ENCODE measurements at places on chromosomes 5 and 9. TPM values are rescaled to one million over a fixed set of nuclear protein-coding genes. Genes with fewer than 3 reads are reported as not detected.

The CMYA5 gene
- total RNA-seq: 1,210 TPM

DNA sequence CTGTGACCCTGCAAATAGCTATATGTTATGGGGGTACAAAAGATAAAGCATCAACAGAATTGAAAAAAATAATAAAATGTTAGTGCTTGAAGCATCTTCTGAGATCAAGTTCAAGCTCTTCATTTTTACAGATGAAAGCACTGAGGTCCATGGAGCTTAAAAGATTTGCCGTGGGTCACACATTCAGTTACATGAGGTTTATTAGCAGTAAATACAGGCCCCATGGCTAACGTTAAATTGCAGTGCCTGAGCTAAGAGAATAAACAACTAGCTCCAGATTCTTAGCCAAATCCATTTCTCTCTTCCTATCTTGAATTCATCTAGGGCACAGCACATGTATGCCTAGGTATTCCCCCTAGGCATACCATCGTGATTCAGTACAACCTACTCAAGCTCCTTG, 2052.7 kb upstream of the C9orf72 start:
- DNase-seq: no peak

DNA sequence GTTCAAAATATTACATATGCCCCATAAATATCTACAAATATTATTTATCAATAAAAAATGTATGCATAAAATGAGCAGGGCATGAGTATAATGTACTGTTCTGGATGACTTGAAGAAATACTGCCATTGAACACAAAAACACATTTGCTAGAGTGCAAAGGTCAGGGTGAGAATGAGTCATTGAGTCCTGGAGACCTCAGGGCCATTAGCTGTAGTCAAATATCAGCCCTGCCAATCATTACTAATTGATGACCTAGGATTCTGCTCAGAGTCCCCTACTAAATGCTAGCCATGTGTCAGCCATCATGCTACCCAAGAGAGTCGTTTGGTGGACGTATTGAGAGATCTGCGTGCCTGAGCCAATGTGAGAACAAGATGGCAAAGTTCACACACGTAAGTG, 80.3 kb upstream of the FAM169A start:
- DNase-seq: no peak

DNA sequence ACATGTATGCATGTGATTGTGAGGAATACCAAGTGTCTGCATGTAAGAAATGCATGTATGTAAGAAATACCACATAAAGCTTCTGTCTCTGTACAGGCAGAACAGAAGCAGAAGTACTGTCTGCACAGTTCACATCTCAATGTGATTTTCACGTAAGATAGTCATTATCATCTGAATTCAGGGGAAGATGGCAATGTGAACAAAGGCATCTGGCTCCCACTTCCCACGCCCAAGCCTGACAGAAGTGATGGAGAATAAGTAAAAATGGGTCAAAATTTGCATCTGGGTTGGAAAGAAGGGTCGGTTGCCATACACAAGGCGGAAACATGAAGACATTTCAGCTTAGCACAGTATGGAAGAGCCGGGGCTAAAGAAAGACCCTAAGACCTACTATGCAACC, 71.7 kb downstream of the SUSD1 start:
- DNase-seq: no peak

GRCh38 chr9:137920753-137921152, 43.2 kb downstream of the CACNA1B start:
- DNase-seq: no peak

DNA sequence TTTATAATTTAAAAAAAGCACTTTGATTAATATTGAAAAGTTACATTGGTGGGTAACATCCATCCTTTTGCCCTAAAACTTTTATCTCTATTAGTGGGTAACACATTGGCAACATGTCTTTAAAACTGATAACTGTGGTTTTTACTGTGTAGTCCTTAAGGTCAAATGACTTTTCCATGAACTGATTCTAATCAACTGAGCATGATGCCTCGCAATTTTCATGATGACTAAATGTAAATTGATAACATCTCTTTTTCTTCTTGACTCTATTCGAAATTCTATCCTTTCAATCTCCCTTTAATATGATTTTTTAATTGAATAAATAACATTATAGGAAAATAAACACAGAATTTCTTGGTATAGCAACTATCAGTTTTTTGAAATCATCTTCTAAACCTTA, 6.3 kb upstream of the IL5 start:
- no peak for DNase-seq

DNA sequence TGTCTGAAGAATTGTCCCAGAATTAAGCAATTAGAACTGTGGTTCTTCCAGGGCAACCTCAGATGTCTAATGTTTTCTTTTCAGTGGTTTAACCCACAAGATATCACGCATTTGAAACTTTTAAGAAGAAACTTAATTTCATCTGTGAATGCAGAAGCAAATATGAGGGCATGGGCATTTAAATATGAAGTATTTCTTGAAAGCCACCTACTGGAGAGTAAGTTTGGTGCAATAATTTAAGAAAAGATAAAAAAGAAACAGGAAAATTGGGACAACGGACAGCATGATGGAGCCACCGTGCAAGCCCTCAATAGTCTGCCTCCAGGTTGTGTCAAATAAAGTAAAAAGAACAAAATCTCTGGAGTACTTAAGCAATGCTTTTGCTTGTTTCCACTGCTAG, 1.2 kb upstream of the CAPSL start:
- DNase-seq: no peak

The LRRC19 gene
- not detected for total RNA-seq

DNA sequence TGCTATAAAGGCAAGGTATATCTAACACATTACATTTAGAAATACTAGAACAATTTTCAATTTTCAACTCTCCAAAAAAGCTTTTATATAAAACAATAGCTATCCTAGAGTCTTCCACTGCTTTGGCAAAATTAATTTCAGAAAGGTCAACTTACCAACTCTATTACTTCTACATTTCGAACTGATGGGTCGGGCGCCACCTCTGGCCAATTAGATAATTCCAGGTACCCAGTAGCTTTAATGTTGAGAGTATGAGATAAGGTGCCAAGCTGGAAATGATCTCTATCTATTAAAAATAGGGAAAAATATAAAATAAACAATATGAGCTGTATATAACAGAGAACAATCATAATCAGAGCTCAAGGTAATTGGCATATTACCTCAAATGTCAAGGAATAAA, 166.6 kb downstream of the AP3B1 start:
- no peak for DNase-seq

Data from left ventricle myocardium inferior (tissue), 1 donor.